ENCODE measurements at places on chromosomes 1 and 21.

DNA sequence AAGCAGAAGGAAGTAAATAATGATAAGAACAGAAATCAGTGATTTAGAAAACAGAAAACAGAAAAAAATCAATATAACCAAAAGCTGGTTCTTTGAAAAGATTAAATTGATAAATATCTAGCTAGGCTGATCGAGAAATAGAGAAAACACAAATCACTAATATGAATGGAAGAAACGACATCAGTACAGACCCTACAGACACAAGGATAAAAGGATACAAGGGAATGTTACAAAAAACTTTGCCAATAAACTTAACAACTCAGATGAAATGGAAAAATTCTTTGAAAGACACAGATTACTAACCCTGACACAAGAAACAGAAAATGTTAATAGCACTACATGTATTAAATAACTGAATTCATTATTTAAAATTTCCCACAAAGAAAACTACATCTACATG lies 6.3 kb upstream of the ARHGAP29 start:
- DNase-seq, result no peak

DNA sequence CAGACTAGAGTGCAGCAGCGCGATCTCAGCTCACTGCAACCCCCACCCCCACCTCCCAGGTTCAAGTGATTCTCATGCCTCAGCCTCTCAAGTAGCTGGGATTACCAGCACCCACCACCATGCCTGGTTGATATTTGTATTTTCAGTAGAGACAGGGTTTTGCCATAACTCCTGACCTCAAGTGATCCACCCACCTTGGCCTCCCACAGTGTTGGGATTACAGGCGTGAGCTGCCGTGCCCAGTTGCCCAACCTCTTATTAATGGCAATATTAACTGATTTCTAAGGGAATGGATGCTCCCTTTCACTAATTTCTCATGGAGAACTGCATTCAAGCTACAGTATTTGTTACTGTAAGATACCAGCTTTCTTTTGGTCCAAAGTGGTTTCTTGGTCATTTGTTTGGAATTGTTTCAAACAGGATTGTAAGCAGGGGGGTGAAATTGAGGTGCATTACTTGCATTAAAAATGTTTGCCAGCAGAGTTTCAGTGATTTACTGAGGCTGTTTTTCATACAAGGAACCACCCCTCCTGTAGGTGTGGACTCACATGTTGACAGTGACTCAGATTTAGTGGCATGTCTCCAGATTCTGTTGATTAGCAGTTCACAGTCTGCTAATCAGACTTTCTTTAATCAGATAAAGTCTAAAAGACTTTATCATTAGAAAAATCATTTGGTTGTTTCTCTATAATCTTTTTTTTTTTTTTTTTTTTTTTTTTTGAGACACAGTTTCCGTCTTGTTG lies 3.9 kb upstream of the TGFBR3 start:
- DNase-seq, result no peak

DNA sequence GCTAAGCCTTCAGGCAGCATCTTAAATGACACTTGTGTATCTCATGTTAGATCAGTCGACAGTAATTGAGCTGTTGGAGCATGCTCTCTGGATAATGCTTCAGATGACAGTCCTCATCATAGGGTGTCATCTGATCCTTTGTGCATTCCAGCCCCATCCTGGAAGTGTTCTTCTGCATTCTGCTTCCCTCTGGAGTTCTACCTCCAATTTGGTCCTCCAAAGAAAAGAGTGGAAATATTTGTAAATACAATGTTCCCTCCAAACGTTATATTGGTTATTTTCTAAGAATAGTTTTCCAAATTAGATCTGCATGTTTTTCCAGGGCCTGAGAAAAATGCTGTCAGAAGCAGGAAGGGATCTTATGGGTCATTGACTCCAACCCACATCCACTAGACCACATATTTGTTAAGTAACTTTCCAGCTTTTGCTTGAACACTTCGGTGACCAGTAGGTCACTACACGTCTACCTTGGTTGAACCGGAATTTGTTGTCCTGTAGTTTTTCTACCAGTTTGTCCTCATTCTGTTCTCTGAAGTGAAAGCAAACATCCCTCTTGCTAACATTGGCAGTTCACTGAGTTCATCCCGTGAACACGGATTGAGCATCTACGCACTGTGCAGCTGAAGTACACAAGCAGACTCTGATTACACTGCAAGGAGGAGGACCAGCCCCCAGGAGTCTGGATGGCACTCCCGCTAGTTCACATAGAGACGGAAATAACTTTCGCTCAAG lies 136.0 kb downstream of the TLR5 start:
- DNase-seq, result peak; percentile 10

DNA sequence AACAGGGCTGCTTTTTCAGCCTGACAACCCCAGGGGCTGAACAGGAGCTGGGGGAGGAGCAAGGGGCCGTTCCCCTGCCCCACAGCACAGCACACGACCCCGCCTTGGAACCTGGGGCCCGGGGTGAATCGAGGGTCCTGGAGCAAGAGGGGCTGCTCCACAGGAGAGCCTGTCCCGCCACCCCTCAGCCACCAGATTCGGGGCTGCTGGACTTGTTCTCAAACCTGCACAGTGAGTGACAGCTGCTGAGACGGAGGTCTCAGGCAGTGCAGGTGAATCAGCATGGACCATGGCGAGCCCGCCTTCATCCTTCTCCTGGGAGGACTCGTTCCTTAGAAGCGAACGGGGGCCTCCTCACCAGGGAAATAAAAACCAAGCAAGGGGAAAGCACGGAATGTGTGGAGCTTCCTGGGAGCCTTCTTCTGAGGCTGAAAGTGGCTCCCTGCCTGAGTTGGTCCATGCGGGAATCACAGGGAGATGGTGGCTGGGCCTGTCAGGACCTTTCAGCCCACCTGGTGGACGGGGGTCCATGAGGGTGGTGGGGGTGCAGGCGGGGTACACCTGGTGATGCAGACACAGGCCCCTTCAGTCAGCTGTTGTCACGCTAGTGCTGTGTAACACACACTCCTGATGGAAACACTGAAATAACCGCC lies 125.4 kb downstream of the SIK1 start:
- no peak for DNase-seq

DNA sequence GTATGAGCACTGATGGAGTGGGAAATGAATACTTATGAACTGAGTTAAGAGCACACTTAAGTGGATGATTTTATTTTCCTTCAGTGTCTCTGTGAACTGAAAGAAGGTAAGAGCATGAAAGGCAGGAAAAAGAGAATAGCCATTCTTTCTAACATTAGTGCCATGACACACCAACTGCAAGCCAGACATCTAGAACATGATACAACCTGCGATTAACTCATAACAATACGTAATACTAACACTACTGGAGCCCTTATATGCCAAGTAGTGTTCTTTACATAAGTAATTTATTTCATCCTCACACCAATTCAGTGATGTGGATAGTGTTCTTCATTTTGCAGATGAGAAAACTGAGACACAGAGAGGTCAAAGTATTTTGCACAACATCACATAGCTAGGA lies 56.7 kb downstream of the PRRX1 start:
- no peak for DNase-seq

GRCh38 chr1:171081763-171082201 lies 8.9 kb upstream of the FMO3 start:
- no peak for DNase-seq

- no peak for DNase-seq
Observed at GRCh38 chr1:37562984-37563383, 6.2 kb downstream of the DNALI1 start.

DNA sequence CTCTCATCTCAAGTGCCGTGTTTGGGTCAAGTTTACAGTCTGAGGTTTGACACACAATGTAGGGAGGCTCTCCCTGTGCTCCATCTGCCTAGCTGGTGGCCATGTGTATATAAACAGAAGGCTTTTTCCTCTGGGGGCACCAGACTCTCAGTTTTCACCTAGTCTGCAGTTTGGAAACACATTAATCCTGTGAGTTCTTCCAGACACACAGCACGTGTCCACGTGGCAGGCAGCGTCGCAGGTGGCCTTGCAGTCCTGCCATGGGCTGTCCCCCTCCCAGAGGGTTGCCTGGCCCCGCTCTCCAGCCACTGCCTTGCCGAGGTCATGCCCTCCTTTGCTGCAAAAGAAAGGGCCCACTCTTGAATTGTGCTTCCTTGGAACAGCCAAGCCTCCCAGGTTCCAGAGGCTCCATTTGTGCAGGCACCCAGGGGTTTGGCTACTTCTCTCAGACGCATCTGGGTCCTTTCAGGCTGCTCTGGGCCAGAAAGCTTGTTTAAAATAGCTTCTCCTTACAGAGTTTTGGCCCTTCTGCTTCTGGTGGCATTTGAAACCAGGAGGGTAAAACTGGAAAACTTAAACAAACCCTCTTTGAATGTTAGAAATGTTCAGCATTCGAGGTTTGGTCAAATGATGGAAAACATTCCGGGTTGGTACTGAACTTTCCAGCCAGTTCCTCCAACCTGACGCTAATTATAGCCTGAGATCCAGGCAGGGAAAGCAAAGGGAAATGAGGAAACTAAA lies 4.4 kb upstream of the RUNX1 start:
- DNase-seq, result no peak

- no peak for DNase-seq
Observed at GRCh38 chr1:214566158-214567104, 15.0 kb upstream of the PTPN14 start.

GRCh38 chr1:229874609-229875008 lies 192.4 kb upstream of the GALNT2 start:
- no peak for DNase-seq

- DNase-seq, result no peak
Observed at GRCh38 chr21:41229509-41230248, 61.7 kb downstream of the BACE2 start.

DNA sequence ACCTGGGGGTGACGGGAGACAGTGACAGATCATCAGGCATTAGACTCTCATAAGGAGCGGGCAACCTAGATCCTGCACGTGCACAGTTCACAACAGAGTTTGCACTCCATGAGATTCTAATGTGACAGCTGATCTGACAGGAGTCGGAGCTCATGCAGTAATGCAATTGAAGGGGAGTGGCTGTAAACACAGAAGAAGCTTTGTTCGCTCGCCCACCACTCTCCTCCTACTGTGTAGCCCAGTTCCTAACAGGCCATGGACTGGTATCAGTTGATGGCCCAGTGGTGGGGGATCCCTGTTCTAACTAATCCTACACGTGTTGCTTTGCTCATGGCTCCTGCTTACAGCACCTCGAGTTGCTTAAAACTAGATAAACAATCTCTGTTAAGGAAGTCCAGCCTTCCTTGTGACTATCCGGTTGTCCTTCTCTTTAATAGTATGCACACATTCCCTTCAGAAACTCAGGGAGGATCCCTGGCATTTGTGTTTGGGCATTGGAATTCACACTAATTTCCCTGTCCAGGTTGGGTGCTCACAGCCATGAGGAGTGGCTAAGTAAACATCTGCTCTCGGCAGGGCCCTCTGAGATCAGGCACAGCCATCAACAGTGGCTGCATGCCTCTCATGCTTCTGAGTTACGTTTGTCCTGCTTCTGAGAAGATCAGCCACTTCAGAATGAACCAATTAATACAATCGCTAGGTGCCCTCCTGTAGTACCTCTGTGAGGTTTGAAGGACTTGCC lies 21.1 kb upstream of the F3 start:
- DNase-seq, result no peak

GRCh38 chr1:8663090-8663802 lies 154.2 kb downstream of the RERE start:
- no peak for DNase-seq

DNA sequence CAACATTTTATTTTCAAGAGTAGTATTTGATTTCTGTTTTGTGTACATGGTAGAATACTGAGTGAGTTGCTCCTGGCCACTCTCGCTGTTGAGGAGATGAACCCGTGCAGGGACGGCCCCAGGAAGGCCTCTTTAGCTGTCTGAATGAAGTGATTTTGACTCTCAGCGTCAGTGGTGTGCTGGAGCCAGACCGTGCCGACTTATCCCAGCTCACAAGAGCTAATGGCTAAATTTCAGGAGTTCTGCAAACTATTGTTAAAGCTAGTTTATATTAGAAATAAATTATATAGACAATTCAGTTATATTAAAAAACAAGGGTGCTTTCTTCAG lies 111.2 kb upstream of the KIF26B start:
- DNase-seq, result no peak

DNA sequence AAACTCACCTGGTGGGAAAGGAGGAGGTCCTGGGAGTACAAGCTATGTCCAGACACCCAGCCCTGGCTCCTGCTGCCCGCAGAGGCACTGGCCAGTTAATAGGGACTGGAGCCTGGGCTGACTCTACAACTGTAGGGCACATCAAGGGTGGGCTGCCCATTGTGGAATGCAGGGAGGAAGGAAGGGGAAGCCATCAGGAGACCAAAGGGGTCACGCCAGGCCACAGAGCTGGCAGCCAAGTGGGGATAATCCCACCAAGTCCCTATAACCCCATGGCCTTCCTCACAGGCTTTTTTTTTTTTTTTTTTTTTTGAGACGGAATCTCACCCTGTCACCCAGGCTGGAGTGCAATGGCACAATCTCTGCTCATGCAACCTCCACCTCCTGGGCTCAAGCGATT lies 14.7 kb downstream of the TMEM53 start:
- DNase-seq, result no peak

DNA sequence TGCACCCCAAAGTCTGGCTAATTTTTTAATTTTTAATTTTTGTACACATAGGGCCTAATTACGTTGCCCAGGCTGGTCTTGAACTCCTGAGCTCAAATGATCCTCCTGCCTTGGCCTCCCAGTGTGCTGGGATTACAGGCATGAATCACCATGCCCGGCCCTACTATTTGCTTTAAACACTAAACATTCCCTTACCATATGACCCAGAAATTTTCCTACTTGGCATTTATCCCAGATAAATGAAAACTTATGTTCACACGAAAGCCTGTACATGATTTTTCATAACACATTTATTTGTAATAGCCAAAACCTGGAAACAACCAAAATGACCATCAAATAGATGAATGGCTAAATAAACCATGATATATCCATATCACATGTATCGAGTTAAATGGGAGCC lies 35.8 kb downstream of the NDUFS5 start:
- no peak for DNase-seq

GRCh38 chr1:167457936-167458584 lies 60.3 kb downstream of the CD247 start:
- DNase-seq, result no peak

DNA sequence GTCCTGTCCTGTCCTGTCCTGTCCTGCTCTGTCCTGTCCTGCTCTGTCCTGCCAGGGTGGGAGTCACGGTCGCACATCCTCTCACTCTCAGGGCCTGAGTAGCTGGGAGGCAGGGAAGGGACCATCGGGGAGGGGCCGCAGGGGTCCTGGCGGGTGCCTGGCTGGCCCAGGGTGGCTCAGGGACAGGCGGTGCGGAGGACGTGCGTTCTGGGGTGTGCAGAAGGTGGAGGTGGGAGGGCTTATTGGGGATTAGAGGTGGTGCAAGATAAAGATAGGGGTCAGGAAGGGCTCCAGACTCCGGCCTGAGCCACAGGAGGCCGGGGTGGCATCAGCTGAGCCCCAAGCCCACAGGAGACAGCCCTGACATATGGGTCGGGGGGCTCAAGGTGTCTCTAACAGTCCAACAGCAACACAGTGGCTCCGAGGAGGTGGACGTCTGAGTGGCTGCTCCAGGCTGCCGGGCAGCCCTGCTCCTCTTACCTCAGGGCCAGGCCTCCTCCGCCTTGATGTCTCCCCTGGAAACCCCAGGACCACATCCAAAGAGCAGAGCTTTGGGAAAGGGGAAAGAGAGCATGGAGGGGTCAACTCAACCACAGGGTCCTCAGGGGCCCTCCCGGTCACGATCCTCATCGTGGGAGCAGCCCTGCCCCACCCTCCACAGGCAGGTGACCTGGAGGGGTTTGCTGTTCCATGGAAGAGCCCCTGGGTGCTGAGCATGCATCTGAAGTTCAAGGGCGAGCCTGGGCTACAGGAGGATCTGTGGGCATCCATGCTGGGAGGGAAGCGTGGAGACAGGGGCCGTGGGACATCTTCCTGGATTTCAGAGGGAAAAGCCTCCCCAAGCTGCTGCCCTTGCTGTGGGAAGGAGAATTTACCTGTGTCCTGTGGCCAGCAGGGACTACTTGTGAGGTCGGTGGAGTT lies 39.6 kb upstream of the ADARB1 start:
- no peak for DNase-seq

GRCh38 chr1:228502522-228502921 lies 15.3 kb downstream of the RNF187 start:
- DNase-seq, result no peak

Measured in SK-N-DZ (cell line).